ENCODE measurements at places on chromosomes 12 and 14.

DNA sequence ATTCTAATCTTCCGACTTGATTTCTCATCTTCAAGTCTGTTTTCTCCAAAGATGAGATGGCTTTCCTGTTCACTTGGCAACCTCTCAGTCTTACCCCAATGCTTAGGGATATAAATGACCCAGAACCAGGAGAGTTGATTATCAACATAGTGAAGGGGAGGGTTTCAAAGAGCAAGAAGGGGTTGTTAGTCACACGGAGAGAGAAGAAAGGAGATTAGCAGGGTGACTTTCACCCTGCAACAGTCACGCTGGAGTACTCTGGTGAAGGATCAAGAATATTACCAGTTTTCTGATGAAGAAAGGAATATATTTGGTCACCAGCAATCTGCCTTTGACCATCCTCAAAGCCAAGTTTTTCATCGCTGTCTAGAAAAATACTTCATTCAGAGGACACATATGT is at the start of gene TMEM52B:
TMEM52B (plus strand) TSS at position 212 of the 400 bp plus-strand sequence. CDS start 543 bp downstream, outside the sequence.
- no peak for DNase-seq

- DNase-seq: no peak
Observed at GRCh38 chr12:66168410-66168809, 1.4 kb downstream of the TMBIM4 start.

DNA sequence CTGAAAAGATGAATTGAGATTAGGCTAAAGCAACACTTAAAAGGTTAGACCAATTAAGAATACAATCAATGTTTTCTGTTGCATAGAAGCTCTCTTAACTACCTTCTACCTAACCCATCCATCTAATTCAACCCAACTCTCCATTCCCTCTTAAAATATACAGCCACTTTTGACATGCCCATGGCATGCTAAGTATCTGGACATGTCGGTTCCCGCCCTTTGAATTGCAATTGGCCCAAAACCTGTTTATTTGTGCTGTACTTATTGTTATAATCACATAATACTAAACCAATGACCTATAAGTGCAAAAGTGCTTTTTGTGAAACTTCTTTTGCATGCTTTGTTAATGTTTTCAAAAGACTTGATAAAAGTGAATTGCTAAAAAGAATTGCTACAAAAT is 37.6 kb upstream of the APPL2 start:
- no peak for DNase-seq

DNA sequence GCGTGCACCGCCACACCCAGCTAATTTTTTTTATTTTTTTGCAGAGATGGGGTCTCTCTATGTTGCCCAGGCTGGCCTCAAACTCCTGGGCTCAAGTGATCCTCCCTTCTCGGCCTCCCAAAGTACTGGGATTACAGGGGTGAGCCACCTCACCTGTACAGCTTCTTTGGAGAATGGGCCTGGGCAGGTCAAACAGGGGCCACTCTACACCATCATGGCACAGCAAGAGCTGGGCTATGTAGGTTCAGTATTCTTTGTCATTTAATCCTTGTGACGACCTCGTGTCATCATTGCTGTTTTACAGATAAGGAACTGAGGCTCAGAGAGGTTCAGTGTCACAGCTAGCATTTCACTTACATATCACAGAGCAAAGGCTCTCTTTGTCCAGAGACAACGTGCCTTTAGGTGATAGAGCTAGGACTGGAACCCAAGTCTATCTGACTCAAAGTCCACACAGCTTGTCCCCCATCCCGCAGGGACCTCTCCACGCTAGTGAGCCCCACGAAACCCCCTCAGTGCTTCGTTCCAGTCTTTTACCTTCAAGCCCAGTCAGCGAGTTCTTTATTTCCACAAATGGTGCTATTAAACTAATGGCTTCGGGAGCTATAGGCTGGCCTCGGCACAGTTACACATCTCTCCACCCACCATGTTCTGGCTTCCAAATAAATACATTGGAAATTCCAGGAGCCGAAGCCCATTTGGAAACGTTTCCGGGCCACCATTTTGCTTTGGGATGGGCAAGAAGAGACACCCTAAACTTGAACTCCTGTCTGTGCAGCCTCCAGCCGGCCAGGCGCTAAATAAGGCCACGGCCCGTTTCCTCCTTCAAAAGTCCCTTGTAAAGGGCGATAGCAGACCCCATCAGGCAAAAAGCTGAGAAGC is 660 bp upstream of the MAP1LC3B2 start:
- DNase-seq: no peak

DNA sequence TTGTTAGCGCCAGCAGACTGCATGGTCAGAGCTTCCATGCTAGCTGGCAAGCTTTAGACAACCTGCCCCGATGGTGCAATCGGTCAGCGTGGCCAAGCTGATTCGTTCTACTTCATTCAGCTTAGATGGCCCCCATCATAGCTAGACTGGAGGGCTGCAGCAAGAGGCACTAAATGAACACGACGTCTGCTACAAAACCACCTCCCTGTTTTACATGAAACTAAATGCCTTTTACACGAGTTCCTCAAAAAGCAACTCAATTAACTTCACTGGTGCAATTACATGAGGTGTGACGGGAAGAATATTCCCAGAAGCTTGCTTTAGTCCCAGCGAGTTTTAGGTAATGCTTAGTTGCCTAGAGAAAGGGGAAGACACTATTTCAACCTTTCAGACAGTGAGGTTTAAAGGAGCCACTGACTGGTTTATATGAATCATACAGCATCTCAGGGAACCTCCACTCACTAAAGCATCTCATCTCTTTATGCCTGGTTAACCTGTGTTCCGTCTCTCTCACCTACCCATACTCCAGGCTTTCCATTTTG is 8.4 kb downstream of the NIN start:
- no peak for DNase-seq

- no peak for DNase-seq
Observed at GRCh38 chr14:51529736-51530135, 122.0 kb upstream of the FRMD6 start.
